ENCODE measurements at places on chromosomes 4 and X.

- no peak for DNase-seq
These were observed 13.9 kb downstream of the TEX13C start for GRCh38 chrX:125333583-125333982.

- no peak for DNase-seq
These were observed 26.6 kb downstream of the PIGG start for GRCh38 chr4:525660-526059.

DNA sequence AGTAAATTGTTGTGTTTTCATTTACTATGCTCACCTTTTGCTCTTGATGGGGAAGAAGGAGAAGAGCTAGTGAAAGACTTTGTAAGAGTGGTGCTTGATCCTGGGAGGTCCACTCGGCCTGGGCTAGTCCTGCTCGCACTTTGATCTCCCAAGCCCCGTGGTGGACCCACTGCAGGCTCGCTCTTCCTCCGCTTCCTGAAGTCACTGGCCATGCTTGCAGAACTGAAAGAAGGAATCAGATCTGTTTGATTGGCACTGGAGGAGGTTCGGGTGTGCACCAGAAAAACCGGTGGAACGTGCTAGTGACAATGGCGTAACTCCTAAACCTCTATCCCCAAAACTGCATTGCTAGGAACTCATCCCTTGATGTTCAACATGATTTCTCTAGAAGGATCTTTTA lies 91.5 kb upstream of the PDLIM3 start:
- DNase-seq, result no peak

DNA sequence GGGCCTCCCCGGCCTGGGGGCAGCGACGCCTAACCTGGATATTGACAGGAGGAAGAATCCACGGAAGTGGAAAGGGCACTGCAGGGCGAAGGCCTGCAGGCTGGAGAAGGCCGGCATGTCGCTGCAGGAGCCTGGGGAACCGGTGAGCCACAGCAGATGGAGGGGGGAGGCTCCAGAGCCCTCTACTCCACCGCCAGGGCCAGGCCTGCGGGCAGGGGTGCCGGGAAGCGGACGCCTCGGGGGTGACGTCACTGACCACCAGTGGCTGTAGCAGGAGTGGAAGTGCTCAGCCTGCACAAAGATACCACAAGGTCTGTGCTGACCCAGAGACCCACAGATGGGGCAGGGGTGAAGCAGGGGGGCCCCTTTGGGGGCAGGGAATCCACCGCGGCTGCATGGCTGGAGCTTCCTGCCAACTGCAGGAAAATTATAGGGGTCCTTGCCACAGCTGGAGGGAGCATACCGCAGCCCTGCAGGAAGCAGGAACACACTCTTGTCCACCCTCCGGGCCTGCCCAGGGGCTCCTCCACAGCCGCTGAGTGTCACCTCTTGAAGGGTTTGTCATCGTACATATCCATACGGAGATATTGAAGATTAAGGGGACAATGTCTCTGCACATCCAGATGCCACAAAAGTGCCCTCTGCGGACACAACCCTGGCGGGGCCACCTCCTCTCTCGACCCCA lies 7.6 kb upstream of the HTRA3 start:
- DNase-seq, result no peak

DNA sequence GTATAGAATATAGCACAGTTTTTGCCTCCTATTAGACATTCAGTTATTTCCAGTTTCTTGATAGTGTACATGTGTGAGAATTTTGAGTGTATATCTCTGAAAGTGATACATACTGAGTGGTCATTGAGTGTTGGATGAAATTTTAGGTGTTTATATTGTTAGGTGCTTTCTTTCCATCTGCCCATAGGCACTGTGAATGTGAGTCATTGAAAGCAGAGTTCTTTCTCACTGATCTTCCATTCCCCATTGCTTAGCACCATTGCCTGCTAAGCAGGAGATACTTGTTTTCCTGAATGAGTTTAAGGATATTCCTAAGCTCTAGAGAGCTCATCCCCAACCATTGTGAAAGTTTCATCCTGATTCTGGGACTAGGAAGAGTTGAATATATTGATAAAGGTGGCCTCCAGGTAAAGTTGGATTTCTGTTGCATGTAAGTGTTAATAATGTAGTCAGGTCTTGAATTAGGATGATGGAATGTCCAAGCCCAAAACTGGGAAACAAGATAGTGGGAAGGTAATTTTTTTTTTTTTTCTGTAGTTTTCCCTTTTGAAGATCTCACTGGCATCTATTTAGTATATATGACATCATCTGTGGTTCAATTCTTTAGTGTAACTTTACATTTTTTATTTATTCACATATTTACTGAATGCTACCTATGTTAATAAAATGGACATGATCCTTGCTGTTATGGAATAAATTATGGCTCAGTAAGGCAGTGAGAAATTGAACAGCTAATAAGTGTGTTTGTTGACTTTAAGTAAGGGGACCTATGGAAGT lies 22.1 kb downstream of the UBE2K start:
- DNase-seq, result no peak

DNA sequence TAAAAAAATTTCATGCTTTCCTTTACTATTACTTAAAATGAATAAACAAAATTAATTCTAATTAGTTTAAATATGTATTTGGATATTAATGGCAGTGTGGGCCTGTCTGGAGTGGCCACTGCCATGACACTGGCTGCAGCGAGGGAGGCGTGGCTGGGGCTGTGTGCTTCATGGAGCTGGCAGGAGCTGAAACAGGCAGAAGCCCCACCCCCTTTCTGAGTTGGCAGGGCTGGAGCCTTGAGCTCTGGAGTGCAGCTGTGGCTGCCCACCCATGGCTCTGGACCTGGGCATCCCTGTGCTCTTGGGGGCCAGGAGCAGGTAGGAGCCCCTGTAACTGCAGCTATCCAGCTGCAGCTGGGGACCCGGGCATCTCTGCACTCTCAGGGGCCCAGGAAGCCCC lies 8.2 kb upstream of the HSD17B11 start:
- DNase-seq, result no peak

DNA sequence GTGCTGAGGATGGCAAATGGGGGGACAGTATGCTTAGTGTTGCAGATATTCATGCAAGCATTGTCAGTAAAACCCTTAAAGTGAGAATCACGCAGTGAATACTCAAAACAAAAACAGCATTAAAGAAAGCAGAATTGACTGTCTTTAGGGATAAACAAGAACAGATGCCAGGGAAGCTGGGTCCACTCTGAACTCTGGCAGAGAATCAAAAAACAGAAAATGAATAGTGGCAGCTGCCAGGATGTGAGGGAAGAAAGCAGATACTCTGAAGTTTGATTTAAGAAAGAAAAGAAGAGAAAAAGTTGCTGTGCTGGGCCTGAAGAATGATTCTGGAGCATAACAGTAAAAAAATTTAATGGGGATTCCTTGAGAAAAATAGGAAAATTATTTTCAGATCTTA lies 131.5 kb downstream of the GABRA2 start:
- DNase-seq, result no peak

GRCh38 chr4:96497621-96498020 lies 657.7 kb downstream of the PDHA2 start:
- DNase-seq, result no peak

DNA sequence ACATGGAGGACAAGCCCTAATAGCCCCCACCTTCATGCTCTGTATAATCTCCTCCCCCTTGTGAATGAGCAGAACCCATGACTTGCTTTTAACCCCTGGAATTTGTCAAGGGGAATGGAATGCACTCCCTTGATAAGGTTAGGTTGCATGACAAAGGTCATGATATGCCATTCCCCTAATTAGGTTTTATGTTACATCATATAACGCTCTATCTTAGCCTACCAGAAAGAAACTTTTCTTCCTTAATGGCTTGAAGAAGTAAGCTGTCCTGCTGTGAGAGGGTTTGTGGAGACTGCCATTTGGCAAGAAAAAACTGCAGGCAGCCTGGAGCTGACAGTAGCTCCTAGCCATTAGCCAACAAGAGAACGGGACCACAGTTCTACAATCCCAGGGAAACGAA lies 399.8 kb upstream of the MAD2L1 start:
- DNase-seq, result no peak

GRCh38 chrX:52380993-52381392 lies 12.2 kb downstream of the XAGE2 start:
- no peak for DNase-seq

DNA sequence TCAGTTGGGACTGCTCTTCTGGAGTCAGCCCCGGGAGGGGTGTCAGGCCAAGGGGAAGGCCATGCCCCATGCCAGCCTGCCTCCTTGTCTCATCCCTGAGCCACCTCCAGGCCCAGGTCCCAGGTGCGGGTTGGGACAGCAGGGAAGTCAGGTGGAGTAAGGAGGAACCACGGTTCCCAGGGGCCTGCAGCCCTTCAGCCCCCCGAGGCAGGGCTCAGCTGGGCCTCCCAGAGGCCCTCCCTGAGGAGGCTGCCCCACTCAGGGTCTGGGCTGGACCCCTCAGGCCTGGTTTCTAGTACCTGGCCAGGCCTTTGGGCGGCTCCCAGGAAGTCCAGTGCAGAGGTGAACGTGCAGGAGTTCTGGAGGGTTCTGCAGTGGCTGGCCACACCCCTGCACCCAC lies 23.4 kb upstream of the FGFR3 start:
- DNase-seq, result no peak

DNA sequence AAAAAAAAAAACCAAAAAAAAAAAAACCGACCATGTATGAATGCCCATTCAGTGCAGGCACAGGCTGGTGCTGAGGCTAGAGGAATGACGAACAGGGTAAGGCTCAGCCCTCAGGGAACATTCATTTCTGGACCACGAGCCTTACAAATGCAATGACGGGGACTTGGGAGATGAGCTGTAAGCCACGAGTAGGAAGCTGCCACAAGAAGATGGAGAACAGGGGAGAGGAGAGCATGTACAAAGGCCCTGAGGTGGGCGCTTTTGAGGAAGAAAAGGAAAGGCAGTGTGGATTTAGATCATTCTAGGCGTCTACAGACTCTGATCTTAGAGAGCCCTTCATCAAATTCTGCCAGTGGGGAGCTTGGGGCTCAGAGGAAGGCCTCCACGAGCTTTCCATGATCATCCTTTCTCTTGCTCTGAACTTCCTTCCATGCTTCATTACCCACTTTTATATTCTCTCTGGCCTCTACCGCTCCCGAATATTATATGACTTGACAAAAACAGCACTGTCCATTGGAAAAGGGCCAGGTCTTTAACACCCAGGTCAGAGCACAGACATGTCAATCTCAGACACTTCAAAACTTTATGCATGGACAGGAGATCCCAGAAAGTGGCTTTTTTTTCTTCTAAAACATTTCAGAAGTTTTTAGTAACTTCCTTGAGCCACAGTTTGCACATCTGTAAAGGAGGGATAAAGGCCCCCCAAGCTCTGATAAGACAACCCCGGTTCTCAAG lies 3.3 kb upstream of the ZNF518B start:
- no peak for DNase-seq

DNA sequence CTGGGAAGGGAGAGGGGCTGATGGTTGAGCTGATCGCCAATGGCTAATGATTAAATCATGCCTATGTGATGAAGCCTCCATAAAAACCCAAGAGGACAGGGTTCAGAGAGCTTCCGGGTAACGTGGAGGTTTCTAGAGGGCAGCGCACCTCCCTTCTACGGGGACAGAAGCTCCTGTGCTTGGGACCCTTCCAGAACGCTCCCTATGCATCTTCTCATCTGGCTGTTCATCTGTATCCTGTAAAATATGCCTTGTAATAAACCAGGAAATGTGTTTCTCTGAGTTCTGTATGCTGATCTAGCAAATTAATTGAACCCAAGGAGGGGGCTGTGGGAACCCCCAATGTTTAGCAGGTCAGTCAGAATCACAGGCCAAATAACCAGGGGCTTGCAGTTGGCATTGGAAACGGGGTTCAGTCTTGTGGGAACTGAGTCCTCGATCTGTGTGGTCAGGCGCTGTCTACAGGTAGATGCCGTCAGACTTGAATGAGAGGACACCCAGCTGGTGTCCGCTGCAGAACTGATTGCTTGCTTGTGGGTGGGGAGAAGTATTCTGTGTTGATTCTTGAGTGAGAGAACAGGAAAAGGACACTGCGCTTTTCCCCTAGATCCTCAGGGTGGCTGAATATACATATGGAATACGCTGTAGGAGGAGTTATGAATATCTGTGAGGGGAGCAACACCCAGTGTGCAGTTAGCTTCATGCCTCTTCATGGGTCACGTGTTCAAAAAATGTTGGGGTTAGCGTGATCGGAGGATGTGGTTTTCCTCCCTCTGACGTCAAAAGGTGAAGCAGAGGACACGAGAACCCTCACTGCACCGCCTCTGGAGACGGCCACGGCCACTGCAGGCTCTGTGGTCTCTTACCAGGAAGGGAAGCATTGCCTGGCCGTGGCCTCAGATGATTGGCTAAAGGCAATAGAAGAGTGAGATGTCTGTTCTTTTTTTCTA lies 29.2 kb downstream of the HTT-AS start:
- peak; percentile 87 for DNase-seq

GRCh38 chr4:161132715-161133425 lies 1030.9 kb downstream of the FSTL5 start:
- no peak for DNase-seq

- no peak for DNase-seq
These were observed 208.4 kb downstream of the COL25A1 start for GRCh38 chr4:109094056-109094455.

DNA sequence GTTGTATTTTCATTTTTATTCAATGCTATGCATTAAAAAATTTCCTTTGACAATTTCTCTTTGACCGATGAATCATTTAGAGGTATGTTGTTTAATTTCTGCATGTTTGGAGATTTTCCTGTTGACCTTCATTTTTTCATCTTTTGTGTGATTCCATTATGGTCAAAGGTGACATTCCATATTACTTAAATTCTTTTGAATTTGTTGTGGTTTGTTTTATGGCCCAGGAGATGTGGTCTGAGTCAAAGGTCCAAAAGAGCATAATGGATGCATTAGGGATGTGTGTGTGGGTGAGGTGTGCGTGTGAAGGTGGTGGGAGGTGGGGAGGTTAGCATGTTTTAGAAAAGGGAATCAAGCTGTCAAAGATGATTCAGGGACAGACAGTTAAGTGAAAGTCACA lies 76.0 kb upstream of the GIMD1 start:
- DNase-seq, result no peak

GRCh38 chr4:182938205-182938645 lies 21.0 kb upstream of the DCTD start:
- peak; percentile 62 for DNase-seq

- DNase-seq, result no peak
These were observed 72.2 kb downstream of the GPR143 start for GRCh38 chrX:9693307-9694001.

- DNase-seq, result no peak
These were observed 47.6 kb downstream of the RAB33B start for GRCh38 chr4:139501527-139501926.

DNA sequence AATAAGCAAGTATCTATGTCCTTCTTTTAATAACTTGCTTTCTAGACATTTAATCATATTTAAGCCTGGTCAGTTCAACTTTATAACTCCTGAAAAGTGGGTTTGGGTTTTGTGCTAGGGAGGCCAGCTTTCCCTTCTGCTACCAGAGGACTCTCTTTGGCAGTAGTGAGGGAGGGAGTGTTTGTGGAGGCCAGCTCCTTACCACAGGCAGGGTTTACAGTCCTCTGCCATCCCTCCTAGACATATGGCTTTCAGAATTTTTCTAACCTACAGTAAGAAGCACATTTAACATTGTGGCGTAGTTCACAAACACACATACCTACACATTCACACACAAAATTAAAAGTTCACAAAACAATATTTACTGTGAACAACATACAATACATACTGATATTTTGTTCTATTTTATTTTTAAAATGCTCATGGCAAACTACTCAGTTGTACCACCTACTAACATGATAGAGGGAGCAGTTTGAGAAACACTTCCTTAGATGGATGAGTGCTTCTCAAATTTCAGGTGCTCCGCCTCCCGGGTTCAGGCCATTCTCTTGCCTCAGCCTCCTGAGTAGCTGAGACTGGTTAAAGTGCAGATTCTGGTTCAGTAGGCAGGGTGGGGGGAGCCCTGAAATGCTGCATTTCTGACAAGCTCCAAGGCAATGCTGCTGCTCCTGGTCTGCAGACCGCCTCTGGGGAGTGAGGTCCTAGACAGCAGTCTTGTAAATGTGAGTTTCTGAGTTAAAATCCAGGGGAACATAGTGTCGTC lies 86.7 kb downstream of the PTTG2 start:
- no peak for DNase-seq

Data from activated CD4-positive, alpha-beta T cell treated with anti-CD3 and anti-CD28 coated beads, Interleukin-2, amount 10 ng/mL, durations not matched to agents 7 days and 5 days (primary cell).